BJ (cell line): ENCODE measurements at places on chromosomes 6 and 20.

DNA sequence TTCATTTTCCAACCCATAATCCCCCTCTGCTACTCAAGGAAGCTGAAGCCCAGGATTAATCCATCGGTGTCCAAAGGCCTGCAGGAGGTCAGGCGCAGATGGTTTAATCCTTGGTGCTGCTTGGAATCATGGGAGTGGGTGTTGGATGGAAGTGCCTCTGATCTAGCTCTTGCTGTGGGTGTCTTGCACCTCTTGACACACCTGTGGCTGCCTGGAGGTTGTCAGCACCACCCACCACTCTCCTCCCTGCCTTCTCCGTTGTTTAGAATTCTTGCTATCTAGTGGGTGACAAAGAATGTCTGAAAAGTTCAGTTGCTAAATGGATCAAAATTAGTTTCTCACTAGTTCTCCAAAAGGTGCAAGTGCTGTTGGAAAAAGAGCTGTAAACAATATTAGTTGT lies 1074.4 kb upstream of the FLRT3 start:
- no peak for DNase-seq

GRCh38 chr6:71727632-71728294 lies 158.6 kb upstream of the RIMS1 start:
- DNase-seq: no peak

- peak; percentile 75 for DNase-seq
These were observed 31.5 kb upstream of the TGM2 start for GRCh38 chr20:38196592-38196991.

DNA sequence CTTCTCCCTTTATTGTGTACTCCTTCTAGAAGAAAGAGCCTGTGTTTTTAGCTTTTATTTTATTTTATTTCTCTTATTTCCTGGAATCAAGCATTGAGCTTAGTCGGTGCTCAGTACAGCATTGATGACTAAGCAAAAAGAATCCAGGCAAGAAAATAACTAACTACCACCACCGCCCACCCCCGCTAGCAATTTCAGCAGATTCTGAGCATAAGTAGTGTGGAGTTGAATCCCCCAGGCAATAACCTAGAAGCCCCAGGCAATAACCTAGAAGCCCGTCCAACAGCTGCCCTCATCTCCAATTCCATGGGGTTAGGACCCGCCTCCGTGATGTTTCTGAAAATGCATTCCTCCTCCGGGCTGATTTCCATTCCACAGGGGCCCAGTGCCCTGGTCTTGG lies 258.0 kb upstream of the TAB2 start:
- no peak for DNase-seq

GRCh38 chr6:107589199-107589598 lies 99.3 kb downstream of the SOBP start:
- no peak for DNase-seq

GRCh38 chr6:37314487-37315156 lies 39.2 kb upstream of the RNF8 start:
- no peak for DNase-seq

DNA sequence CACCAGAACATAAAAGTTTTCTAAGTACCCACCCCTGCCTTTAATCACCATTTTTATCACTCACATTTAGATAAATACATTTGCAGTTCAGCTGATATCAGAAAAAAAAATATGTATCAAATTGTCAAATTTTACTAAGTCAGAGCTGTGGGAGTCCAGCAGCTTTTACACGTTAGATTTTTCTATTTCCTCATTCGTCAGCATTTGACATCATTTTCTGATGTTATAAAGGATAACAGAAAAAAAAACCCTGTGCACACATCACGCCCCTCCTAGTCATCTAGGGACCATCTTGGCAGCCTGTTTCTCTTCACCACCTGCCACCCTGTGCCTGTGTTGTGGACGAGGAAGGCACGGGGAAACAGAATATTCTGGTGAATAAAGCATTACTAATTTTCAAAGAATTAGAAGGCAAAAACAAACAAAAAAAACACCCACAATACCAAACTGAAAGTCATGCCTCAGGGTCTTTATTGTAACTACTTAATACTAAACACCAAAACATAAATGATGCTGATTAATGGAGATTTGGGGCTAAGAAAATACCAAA lies 12.4 kb downstream of the B4GALT5 start:
- DNase-seq: no peak

DNA sequence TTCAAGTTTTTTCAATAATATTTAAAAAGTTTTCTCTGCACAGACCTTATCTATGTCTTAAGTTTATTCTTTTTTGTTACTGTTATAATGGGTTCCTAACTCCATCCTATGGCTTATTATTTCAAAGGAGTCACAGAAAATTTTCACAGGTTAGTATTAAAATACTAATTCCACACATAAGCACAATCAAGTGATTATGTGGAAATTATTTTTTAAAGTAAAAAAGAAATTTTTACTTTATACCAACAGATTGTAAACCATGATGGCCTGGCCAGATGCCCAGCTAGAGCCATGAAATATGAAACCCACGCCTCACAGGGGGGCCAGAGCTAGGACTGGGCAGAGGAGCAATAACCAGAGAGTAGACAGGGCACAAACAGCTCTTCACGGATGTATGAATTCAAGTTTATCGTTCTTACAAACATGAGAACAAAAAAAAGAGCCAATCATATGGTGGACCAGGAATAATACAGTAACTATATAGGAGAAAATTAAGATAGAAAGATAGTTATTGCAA lies 34.0 kb downstream of the NUDT3 start:
- DNase-seq: no peak

DNA sequence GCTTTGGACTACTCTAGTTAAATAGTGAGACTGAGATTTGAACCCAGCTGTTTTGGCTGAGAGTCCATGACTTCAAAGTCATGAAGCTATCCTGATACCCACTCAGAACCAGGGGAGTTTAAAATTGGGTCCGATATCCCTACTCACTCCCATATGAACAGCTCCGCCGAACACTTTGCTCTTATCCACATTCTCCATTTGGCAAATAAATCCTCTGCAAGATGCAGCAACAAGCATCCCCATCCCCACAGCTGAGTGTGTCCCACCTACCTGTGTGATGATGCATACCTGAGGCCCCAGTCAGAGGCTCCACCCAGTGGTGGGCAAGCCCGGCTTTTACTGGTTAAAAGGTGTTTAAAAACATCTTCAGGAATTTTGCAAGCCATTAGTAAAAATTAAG lies 108.3 kb upstream of the SLC24A3 start:
- DNase-seq: no peak

- DNase-seq: no peak
These were observed 27.8 kb upstream of the MYCT1 start for GRCh38 chr6:152669895-152670294.

DNA sequence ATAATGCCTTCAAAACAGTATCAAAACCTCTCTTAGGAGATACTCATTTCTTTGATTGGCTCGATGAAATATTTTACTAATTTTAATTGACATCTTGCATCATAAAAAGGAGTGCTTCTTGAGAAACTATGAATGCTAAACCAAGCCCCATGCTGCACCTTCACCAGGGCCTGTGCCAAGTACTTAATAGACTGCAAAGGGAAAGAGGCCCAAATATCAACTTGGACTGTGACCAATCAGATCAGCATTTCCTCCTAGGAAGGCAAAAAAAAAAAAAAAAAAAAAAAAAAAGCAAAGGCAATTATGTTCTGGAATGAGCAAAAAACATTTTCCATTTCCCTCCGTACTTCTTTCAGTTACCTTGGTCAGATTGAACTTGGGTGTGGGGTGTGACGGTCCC lies 253.0 kb upstream of the SOX4 start:
- DNase-seq: no peak

DNA sequence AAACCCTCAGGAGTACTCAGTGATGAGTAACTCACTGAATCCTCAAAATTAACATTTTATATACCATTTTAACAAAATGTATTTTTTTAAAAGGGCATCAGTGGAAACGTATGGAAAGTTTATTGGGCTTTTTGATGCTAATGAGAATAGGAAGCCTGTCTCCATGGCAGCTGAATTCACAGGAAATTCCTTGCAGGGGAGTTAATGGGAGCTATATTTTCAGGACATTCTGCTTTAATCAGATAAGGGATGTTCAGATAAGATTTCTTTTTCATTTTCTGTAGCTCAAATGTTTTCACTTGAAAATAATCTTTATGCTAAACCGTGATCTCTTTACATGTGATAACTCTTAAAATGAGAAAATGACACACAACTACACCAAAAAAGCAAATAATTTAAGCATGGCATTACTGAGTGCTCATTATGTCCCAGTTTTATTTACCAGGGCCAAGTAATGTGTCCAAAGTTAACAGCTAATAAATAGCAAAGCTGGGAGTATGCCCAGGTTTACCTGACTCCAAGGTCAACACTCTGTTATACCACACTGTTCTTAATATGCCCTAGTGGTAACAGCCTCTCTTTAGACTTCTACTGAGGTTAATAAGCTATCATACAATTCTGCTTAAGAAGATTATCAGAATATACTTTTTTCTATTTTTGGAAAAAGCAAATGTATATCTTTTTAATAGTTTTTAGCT lies 348.1 kb downstream of the GRIK2 start:
- DNase-seq: no peak

- DNase-seq: no peak
These were observed 151.4 kb upstream of the LAMA2 start for GRCh38 chr6:128731249-128732165.

DNA sequence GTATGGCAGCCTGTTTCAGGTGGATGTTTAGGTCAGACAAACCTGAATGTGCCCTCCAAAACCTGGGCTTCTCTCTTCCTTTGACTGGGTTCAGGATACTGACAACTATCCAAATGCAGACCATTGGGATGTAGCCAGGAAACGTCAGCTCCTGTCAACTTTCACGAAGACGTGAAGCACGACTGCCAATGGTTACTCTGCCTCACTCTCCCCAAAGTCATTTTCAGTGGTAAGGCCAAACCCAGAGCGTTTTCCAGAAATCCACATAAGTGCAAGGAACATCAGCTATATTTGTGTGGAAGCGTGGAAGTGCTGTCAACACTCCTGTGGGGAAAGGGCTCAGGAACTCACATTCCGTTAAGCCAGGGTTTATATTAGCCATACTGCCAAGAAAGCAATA lies 20.1 kb upstream of the RCAN2 start:
- no peak for DNase-seq

DNA sequence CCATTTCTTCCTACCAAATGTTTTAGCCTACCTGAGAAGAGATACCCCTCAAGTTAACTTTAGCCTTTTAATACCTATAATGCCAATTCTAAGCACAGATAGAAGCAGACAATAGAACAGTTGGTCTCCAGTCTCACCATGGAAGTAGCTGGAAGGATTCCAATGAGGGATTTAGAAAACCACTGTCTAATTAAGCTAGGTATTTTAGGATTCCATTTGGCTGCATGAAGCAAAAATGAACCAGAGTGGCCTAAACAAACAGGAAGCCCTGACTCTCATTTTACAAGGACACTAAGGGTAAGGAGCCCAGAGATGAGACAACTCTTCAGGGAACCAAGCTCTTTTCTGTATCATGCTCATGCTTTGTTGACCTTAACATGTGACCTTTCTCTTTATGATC lies 199.2 kb downstream of the ALDH8A1 start:
- DNase-seq: peak; percentile 63

DNA sequence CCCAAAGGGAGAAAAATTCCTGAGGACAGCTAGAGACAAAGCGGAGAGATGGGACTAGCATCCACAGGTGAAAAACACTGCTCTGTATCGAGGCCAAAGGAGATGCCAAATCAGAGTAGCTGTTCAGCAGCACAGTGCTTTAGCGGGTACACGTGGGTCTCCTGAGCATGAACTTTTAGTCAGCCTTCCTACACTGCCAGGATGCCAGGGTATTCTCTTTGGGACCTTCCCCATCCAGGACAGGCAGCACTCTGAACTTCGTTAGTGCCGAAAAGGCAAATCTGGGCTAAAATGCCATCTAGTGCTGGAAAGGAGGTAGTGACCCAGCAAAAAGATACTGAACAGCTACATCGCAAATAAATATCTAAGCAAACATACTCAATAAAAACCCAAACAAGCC lies 64.9 kb downstream of the C6orf58 start:
- no peak for DNase-seq

DNA sequence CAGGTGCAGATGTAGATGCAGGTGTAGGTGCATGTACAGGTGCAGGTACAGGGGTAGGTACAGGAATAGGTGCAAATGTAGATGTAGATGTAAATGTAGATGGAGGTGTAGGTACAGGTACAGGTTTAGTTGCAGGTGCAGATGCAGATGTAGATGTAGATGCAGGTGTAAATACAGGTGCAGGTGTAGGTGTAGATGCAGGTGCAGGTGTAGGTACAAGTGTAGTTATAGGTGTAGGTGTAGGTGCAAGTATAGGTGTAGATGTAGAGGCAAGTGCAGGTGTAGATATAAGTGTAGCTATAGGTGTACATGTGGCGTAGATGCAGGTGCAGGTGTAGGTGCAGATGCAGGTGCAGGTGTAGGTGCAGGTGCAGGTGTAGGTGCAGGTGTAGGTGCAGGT lies 34.2 kb upstream of the CDH4 start:
- no peak for DNase-seq

GRCh38 chr6:4348462-4349112 lies 213.2 kb upstream of the ECI2 start:
- no peak for DNase-seq

GRCh38 chr6:3415082-3415453 lies 41.8 kb downstream of the SLC22A23 start:
- DNase-seq: no peak

- no peak for DNase-seq
These were observed 30.5 kb downstream of the FBXO9 start for GRCh38 chr6:53095716-53096115.

DNA sequence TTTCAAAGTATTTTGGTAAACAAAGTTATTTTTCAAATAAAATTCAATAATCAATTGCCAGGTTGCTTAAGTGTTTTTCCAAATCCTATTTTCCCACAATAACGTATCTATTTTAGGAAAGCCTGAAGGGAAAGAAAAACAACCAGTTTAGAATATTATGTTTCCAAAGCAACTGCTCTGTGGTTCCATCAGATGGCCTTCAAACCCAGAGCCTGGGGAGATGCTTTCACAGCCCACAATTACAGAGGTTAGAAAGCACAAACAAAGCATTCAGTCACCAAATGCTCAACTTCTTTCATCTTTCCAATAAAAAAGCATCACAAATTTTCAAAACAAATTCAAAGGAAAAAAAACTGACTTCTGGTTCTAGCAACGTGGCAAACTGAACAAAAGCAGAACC lies 66.0 kb downstream of the ELOVL5 start:
- no peak for DNase-seq

GRCh38 chr6:90454836-90455427 lies 131.9 kb downstream of the MAP3K7 start:
- no peak for DNase-seq

DNA sequence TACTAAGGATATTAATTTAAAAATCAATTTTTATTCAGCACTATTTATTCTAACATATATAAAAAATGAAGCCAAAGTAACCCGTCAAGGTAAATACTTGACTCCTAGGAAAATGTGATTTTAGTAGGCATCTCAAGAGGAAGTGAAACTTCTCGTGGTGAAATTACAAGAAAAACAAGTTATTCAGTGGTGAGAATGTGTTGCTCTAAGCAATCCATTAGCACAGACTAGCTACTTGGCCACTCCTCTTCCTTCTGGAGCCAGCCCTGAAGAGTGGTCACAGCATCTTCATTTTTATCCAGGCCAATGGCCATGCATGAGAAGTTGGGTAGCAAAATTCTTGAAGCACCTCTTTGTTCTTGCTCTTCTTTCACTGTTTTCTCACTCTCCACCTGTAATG lies 40.4 kb upstream of the GFRAL start:
- no peak for DNase-seq

GRCh38 chr6:138107078-138107751 lies at the start of gene PERP:
TSS of gene PERP (minus strand) at chr6:138107419. CDS start at chr6:138107340, 79 bp downstream.
- DNase-seq: no peak

GRCh38 chr6:40036186-40036585 lies 101.9 kb upstream of the MOCS1 start:
- no peak for DNase-seq

GRCh38 chr6:157714153-157714490 lies 108.9 kb upstream of the SNX9 start:
- peak; percentile 95 for DNase-seq
